Transverse colon (tissue), 4 donors: ENCODE measurements at places on chromosomes 1 and 21. TPM values are rescaled to one million over a fixed set of nuclear protein-coding genes. Genes with fewer than 3 reads are reported as not detected.

TCHH gene
- total RNA-seq = under 0.01 TPM

FCRL2 gene
- 0.37 TPM for total RNA-seq

CR1L gene
- total RNA-seq = not detected

C1QC gene
- 81.9 TPM for total RNA-seq

C1QTNF12 gene
- total RNA-seq = 52.8 TPM

FDPS gene
- 73.7 TPM for total RNA-seq

RAB7B gene
- total RNA-seq = not detected

DYNLT4 gene
- not detected for total RNA-seq

SPRR2D gene
- not detected for total RNA-seq

LAMC2 gene
- 9.7 TPM for total RNA-seq

ATPAF1 gene
- 91.5 TPM for total RNA-seq

SELL gene
- total RNA-seq = 0.55 TPM

ZNF648 gene
- total RNA-seq = not detected

DNA sequence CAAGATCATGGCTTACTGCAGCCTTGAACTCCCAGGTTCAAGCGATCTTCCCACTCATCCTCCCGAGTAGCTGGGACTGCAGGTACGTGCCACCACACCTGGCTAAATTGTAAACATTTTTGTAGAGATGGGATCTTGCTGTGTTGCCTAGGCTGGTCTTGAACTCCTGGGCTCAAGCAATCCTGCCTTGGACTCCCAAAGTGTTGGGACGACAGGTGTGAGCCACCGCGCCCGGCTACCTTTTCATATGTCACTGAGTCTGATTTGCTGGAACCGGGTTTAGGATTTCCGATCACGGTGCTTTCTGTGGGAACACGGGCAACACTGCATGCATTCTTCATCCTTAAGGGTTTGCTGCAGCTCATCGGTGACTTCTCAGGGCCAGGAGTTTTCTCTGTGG is 32.2 kb upstream of the PCBP3 start:
- no peak overlapping the region for H3K27ac ChIP-seq
- no peak overlapping the region for H3K4me3 ChIP-seq
- no peaks in the 10 kb centered on the region for H3K36me3 ChIP-seq
- no peaks in the 10 kb centered on the region for H3K4me1 ChIP-seq
- DNase-seq = no peak
- H3K27me3 ChIP-seq = peaks cover 6% of the 10 kb centered on the region

DNA sequence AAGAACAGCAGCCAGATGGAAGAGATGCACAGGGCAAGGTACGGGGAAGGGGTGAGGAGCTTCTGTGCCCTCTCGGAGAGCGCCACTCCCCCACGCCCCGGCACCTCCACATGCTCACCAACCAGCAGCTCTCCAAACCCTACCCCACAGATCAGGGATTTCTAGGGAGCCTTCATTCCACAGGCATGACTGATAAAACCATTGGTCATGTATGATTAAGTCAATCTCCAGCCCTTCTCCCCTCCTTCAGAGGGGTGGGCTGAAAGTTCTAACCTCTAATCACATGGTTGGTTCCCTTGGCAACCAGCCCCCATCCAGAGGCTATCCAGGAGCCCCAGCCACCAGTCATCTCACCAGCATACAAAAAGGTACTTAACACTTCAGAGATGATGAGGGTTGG is 144.7 kb downstream of the TGFBR3 start:
- peaks cover 15% of the 10 kb centered on the region for H3K4me1 ChIP-seq
- DNase-seq = no peak
- no peaks in the 10 kb centered on the region for H3K27me3 ChIP-seq
- no peak overlapping the region for H3K4me3 ChIP-seq

- no peak overlapping the region for H3K27ac ChIP-seq
- H3K27me3 ChIP-seq = no peaks in the 10 kb centered on the region
- DNase-seq = no peak
- H3K4me1 ChIP-seq = no peaks in the 10 kb centered on the region
Measured at GRCh38 chr1:238318294-238319110, 427.8 kb upstream of the ZP4 start.

- peaks cover 10% of the 10 kb centered on the region for H3K4me1 ChIP-seq
- no peak for DNase-seq
- H3K27ac ChIP-seq = no peak overlapping the region
- H3K36me3 ChIP-seq = no peaks in the 10 kb centered on the region
Measured at GRCh38 chr1:12129624-12130023, 37.2 kb upstream of the TNFRSF1B start.

DNA sequence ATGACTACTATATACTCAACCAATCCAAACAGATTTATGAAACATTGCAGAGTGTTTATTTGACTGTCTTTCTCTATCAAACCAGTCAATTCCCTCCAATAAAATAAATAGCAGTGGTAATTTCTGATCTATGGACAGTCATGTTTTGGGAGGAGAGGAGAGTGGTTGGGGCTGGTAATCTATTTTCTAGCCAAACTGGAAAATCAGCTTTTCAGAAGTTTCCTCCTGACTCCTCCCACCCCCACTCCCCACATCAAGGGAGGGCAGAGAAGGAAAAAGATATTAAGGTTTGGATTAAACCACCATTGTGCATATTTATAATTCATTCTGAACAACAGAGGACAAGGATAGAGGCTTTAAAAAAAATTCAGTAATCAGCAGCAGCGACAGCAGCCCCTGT is 69.4 kb upstream of the SOX13 start:
- no peaks in the 10 kb centered on the region for H3K36me3 ChIP-seq
- H3K27me3 ChIP-seq = no peaks in the 10 kb centered on the region
- DNase-seq = no peak
- H3K27ac ChIP-seq = no peak overlapping the region
- H3K4me3 ChIP-seq = no peak overlapping the region

GRCh38 chr1:6052543-6053205 is 7.0 kb downstream of the KCNAB2 start:
- H3K4me3 ChIP-seq = no peak overlapping the region
- no peak overlapping the region for H3K27ac ChIP-seq
- no peaks in the 10 kb centered on the region for H3K27me3 ChIP-seq
- H3K36me3 ChIP-seq = no peaks in the 10 kb centered on the region

DNA sequence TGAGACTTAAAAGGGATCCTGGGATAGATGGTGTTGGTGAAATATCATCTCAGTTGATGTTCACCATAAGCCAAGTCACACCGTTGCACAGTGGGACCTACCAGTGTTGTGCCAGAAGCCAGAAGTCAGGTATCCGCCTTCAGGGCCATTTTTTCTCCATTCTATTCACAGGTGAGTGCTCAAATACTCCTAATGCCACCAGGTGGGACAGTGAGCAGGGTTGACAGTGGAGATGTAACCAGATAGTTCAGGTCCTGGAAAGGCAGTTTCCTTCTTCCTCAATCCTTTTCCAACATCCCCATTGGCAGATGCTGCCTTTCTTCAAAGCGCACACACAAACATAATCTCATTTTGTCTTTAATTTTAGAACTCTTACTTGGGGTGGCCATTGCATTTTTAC is 11.6 kb downstream of the CD160 start:
- no peaks in the 10 kb centered on the region for H3K27me3 ChIP-seq
- no peak for DNase-seq
- no peak overlapping the region for H3K27ac ChIP-seq
- no peaks in the 10 kb centered on the region for H3K36me3 ChIP-seq

GRCh38 chr21:25911730-25912401 is 177.1 kb downstream of the GABPA start:
- peak; percentile 49 for DNase-seq
- no peak overlapping the region for H3K4me3 ChIP-seq
- no peaks in the 10 kb centered on the region for H3K36me3 ChIP-seq
- peak overlapping the region; percentile 63 for H3K27ac ChIP-seq

- no peak overlapping the region for H3K4me3 ChIP-seq
- no peaks in the 10 kb centered on the region for H3K36me3 ChIP-seq
- H3K4me1 ChIP-seq = peaks cover 7% of the 10 kb centered on the region
- peak; percentile 37 for DNase-seq
- no peak overlapping the region for H3K27ac ChIP-seq
- H3K27me3 ChIP-seq = peaks cover 32% of the 10 kb centered on the region
Measured at GRCh38 chr21:42614811-42615351, 38.5 kb upstream of the PDE9A start.

- H3K27ac ChIP-seq = no peak overlapping the region
- no peaks in the 10 kb centered on the region for H3K36me3 ChIP-seq
- H3K27me3 ChIP-seq = no peaks in the 10 kb centered on the region
- no peak for DNase-seq
- H3K4me3 ChIP-seq = no peak overlapping the region
Measured at GRCh38 chr1:184218458-184219075, 167.0 kb downstream of the TSEN15 start.

DNA sequence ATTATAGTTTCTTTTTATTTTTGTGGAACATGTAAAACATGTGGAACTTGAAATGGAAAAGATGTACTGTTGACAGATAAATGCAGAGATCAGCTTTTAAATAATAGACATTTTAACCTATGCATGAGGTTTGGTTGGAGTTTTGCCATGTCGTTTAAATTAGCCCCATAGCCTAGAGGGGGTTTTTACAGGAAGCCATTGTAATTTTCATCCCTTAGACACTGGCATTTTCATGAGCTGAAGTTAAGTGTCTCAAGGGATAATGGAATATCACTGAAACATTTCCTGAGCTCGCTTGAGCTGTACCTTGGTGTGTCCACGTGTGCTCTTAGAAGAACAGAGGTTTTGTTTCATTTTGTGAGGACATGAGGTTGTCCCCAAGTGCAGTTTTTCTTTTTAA is 54.2 kb downstream of the HMCN1 start:
- no peaks in the 10 kb centered on the region for H3K27me3 ChIP-seq
- no peak overlapping the region for H3K4me3 ChIP-seq
- no peaks in the 10 kb centered on the region for H3K36me3 ChIP-seq
- H3K4me1 ChIP-seq = no peaks in the 10 kb centered on the region
- DNase-seq = no peak

GRCh38 chr1:42815941-42816584 is 859 bp upstream of the ERMAP start:
- peak overlapping the region; percentile 82 for H3K4me3 ChIP-seq
- H3K27me3 ChIP-seq = no peaks in the 10 kb centered on the region
- H3K4me1 ChIP-seq = peaks cover 27% of the 10 kb centered on the region
- DNase-seq = no peak
- peak overlapping the region; percentile 98 for H3K27ac ChIP-seq
- no peaks in the 10 kb centered on the region for H3K36me3 ChIP-seq

GRCh38 chr1:109818988-109819764 is 55.5 kb upstream of the EPS8L3 start:
- peaks cover 31% of the 10 kb centered on the region for H3K4me1 ChIP-seq
- H3K36me3 ChIP-seq = no peaks in the 10 kb centered on the region
- H3K4me3 ChIP-seq = no peak overlapping the region
- H3K27ac ChIP-seq = no peak overlapping the region

- no peaks in the 10 kb centered on the region for H3K27me3 ChIP-seq
- H3K4me3 ChIP-seq = no peak overlapping the region
- no peak overlapping the region for H3K27ac ChIP-seq
- no peaks in the 10 kb centered on the region for H3K4me1 ChIP-seq
Measured at GRCh38 chr1:231616667-231617066, 9.9 kb upstream of the DISC1 start.

- H3K4me1 ChIP-seq = peaks cover 34% of the 10 kb centered on the region
- H3K36me3 ChIP-seq = no peaks in the 10 kb centered on the region
- H3K27me3 ChIP-seq = peaks cover 15% of the 10 kb centered on the region
- H3K27ac ChIP-seq = no peak overlapping the region
- H3K4me3 ChIP-seq = no peak overlapping the region
- no peak for DNase-seq
Measured at GRCh38 chr1:47725511-47725991, 271.6 kb downstream of the TRABD2B start.

- no peaks in the 10 kb centered on the region for H3K4me1 ChIP-seq
- H3K27me3 ChIP-seq = no peaks in the 10 kb centered on the region
- H3K36me3 ChIP-seq = no peaks in the 10 kb centered on the region
- DNase-seq = no peak
- H3K4me3 ChIP-seq = no peak overlapping the region
Measured at GRCh38 chr1:41887365-41887764, 31.4 kb downstream of the HIVEP3 start.

GRCh38 chr1:210944252-210944651 is 189.7 kb downstream of the KCNH1 start:
- H3K27me3 ChIP-seq = no peaks in the 10 kb centered on the region
- H3K27ac ChIP-seq = no peak overlapping the region
- H3K4me3 ChIP-seq = no peak overlapping the region
- H3K36me3 ChIP-seq = no peaks in the 10 kb centered on the region
- no peaks in the 10 kb centered on the region for H3K4me1 ChIP-seq
- DNase-seq = no peak

GRCh38 chr1:19311503-19311930 is 427 bp downstream of the AKR7A2 start:
- no peak for DNase-seq
- H3K36me3 ChIP-seq = no peaks in the 10 kb centered on the region
- H3K27ac ChIP-seq = peak overlapping the region; percentile 89
- peak overlapping the region; percentile 76 for H3K4me3 ChIP-seq

DNA sequence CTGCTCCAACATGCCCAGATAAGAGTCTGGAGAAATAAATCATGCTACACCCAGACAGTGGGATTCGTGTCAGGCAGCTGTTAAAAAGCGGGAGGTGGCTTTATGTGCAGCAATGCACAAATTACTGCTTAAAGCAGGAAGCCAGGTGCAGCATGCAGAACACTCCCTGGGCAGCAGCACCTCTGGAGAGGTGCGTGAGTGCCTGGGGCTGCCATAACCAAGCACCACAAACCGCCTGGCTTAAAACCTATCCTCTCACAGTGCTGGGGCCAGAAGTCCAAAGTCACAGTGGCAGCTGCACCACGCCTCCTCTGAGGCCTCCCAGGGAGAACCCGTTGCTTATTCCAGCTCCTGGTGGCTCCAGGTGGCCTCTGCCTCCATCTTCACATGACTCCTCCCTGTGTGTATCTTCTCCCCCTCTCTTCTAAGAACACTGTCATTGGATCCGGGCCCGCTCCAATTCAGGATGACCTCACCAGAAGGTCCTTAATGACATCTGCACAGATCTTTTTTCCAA is 115.6 kb downstream of the SIK1 start:
- peak; percentile 80 for DNase-seq
- H3K4me3 ChIP-seq = no peak overlapping the region
- H3K27me3 ChIP-seq = no peaks in the 10 kb centered on the region

GRCh38 chr1:62175568-62176179 is 19.0 kb upstream of the L1TD1 start:
- no peak overlapping the region for H3K4me3 ChIP-seq
- H3K36me3 ChIP-seq = no peaks in the 10 kb centered on the region
- H3K27ac ChIP-seq = no peak overlapping the region
- no peaks in the 10 kb centered on the region for H3K27me3 ChIP-seq

GRCh38 chr1:225772323-225772768 is 5.3 kb upstream of the SRP9 start:
- no peaks in the 10 kb centered on the region for H3K27me3 ChIP-seq
- H3K4me3 ChIP-seq = no peak overlapping the region
- peaks cover 21% of the 10 kb centered on the region for H3K4me1 ChIP-seq
- peak; percentile 89 for DNase-seq
- H3K27ac ChIP-seq = peak overlapping the region; percentile 75
- no peaks in the 10 kb centered on the region for H3K36me3 ChIP-seq
